ENCODE measurements at places on chromosomes 6 and 20.
A peak's percentile ranks its signal among the peaks of the same experiment; 100 is the strongest.

DNA sequence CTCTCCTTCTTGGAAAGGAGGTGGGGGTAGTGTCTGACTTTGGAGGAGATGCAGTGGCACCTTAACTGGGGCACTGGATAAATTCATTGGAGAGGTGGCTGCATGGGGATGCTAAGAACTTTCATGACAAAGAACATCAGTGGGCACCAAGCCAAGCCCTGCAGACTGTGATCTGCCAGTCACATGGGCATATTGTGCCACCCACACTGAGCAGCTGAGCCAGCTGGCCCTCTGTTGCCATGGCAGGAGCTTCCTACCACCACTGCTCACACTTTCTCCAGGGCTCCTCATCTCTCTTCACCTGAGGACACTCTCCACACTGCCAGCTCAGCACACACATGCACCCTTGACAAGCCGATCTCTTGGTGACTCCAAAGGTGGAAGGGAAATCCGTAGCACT, 715.6 kb downstream of the QKI start:
- DNase-seq = no peak

DNA sequence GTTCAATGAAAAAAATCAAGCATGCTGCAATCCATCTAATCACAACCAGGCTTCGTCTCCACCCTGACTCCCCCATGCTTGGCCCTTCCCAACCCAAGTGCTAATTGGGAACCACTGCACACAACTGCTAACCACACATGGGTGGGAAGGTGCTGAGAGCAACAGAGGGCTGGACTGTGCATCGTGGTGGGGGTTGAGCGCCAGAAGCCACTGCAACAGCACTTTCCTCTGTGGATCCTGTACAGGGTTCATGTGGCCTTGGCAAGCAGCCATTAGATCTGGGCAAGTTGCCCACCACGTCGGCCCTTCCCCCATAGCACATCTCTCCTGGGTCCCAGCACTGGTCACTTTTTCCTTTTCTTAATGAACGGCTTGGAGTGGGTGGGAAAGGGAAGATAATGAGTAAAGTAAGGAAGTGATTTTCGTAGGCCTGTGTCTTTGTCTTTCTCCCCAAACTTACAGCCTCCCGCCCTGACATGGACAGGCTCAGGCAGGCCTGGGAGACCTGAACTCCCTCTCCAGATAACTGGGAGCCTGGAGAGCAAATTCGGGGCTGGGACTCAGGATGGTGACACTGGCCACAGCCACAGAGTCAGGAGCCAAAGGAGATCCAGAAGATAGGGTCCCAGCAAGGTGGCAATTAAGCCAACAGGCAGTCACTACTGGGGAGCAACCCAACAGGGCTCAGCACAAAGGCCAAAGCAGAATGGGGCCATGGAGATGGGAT, 34.4 kb upstream of the MRPS10 start:
- DNase-seq = peak; percentile 73

GRCh38 chr6:120357447-120357846, 976.8 kb downstream of the TBC1D32 start:
- DNase-seq = no peak

GRCh38 chr20:7657569-7657968, 282.7 kb downstream of the HAO1 start:
- DNase-seq = no peak

DNA sequence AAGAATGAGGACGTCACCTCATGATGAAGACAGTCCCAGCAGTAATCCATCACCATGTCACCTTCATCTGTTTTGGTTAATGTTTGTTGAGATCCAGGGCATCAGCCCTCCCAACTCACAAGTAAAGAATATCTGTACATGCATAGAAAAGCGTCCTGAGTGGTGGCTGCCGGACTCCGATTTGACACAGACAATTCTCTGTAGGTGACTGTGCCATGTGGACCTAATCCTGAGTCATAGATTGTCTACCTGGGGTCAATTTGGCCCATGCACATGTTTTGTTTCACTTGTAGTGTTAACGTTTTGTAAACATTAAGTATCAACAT, 168.4 kb upstream of the UST start:
- DNase-seq = no peak

- no peak for DNase-seq
Measured at GRCh38 chr20:4844751-4845465, 123.2 kb downstream of the PRND start.

DNA sequence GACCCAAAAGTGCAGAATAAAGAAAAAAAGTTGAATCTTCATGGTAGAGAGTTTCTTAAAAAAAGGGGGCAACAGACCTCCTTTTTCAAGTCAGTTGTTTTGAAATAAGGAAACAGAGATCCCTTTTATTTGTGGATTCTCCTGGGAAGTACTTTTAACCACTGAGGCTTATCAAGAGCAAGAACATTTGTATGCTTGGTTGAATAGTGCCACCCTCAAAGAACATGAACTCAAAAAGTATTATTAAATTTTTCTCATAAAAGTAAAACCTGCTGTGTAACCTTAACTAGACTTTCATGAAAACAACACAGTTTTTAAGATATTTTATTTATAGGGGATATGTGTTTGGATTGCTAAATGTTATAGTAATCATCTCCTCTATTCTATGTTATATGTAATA, at the start of gene DEFB110:
TSS of gene DEFB110 (minus strand) at position 101 of the 400 bp plus-strand sequence. CDS start at position 42, 59 bp downstream.
- no peak for DNase-seq

- no peak for DNase-seq
Measured at GRCh38 chr6:56864171-56864616, 90.7 kb upstream of the BEND6 start.

- DNase-seq = no peak
Measured at GRCh38 chr6:33654831-33655554, 33.9 kb downstream of the ITPR3 start.

DNA sequence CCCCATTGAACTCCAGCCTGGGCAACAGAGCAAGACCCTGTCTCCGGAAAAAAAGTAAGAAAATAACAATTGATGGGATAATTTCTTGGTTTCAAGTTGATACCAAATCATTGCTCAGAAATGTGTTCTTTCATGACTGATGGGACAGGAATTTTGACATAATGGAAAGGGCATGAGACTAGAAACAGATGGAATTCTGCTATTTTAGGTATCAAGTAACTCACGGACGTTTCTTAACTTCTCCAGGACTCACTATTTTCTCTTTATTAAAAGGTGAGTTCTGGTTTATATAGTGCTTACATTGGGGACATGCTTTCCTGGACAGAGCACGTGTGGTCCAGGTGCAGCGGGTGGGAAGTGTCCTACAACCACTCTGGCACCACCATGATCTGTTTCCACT, 6.0 kb upstream of the DSP start:
- DNase-seq = no peak

DNA sequence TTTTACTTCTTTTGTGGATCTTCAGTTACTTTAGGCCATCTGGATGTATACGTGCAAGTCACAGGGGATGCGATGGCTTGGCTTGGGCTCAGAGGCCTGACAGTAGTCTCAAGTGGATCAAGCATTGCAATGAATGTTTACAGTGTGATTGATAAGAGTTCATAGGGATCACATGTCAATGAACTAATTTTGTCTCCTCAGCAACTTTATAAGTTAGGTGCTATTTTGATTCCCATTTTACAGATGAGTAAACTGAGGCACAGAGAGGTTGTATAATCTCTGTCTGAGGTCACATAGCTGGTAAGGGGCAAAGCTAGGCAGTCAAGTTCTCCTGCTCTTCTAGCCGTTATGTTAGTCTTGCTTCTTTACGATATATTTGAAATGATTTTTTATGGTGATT, 13.5 kb downstream of the MEI4 start:
- no peak for DNase-seq

Data from mesothelial cell of epicardium (in vitro differentiated cells).